ENCODE measurements at places on chromosomes 3 and 15. TPM values are rescaled to one million over a fixed set of nuclear protein-coding genes. Genes with fewer than 3 reads are reported as not detected.

Gene TMEM207
- total RNA-seq, result not detected

Gene NIPA2
- 43.9 TPM for total RNA-seq

Gene CYP8B1
- total RNA-seq, result not detected

Gene MDFIC2
- not detected for total RNA-seq

Gene PCOLCE2
- total RNA-seq, result not detected

Gene SLC9A9
- total RNA-seq, result 34.8 TPM

Gene IQCF6
- total RNA-seq, result not detected

Gene UBR1
- 48.5 TPM for total RNA-seq

DNA sequence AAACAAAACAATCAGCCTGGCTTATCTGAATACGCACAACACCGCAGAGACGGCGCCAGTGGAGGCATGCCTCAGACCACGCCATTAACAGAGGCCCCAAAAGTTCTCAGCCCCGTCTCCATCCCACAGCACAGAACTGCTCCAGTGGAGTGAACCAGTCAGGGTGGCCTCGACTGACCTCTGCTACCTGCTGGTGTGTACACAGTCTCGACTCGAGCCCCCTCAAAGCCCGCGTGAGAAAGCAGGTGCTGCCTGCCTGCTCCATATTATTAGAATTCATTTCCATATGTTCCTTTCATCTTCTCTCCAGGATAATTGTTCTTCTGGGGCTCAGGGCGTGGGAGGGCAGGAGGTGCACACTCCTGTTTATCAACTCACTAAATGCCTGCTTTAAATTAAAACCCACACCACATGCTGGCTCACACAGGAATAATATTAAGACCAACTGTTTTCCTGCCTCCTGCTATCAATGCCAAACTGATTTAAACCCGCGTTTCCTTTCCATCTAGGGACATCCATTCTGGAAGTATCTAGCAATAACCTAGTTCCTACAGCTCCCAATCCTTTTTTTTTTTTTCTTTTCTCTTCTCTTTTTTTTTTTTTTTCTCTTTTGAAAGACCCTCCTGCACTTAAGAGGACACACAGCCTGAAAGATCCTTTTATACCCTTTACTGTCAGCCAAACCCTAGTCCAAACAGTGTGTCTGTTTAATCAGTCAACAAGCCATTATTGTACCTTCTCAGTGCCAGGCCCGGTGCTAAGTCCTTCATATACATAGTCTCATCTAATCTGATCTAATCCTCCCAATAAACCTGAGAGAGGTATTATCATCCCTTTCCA is 101.2 kb downstream of the TLE3 start:
- H3K27me3 ChIP-seq, result no peaks in the 10 kb centered on the region
- no peak for DNase-seq
- no peak overlapping the region for H3K4me3 ChIP-seq
- H3K27ac ChIP-seq, result no peak overlapping the region
- no peaks in the 10 kb centered on the region for H3K4me1 ChIP-seq

DNA sequence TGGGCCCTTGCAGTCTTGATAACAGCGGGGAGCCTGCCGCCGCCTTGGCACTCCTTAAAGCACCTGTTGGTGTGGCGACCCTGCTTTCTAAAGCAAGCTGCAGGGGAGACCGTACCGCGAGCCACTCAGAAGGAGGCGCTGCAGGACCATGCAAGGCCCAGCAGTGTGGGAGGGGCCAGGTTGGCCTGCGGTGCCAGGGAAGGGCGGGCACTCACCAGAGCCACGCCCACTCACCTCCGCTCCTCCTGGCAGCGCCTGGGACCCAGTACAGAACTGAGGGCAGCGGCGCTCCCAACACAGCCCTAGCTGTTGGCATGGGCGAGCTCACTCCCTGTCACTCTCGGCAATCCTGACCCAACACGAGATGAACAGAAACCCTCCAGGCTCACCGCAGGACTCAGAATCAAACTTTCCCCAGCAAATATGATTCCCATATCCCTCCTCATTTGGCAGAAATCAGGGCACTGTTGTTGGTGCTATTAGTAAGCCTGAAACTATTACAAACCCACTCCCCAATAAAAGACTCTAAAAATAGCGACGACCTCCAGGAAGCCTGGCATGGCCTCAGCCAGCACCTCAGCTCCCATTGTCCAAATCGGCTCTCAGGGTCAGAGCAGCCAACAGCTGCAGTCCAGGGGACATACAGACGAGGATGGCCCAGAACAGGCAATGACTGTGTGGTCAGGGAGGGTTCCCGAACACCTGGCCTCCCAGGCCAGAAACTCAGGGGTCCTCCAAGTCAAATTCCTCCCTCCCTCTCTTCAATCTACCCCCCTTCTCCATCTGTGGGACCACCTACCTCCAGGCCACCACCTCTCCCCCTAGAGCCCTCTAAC is 77.2 kb downstream of the TBC1D2B start:
- H3K36me3 ChIP-seq, result peaks cover 68% of the 10 kb centered on the region
- peak; percentile 80 for DNase-seq
- no peak overlapping the region for H3K4me3 ChIP-seq

DNA sequence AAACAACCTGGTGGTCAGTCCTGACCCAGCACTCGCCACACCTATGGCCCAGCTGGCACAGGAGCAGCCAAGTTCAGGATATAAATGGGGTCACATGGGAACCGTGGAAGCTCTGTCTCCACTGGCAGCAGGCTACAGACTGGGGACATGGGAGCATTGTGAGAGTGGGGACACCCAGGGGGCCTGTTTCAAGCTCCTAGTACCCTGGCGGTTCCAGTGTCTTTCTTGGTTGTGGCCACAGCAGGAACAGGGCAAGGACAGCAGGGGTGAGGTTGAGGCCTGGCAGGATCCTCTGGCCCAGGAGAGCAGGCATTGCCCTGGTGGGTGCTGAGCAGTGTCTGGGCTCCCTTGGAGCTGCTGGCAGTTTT is 1.9 kb downstream of the CSK start:
- no peaks in the 10 kb centered on the region for H3K27me3 ChIP-seq
- H3K4me3 ChIP-seq, result peak overlapping the region; percentile 97
- DNase-seq, result no peak
- H3K36me3 ChIP-seq, result no peaks in the 10 kb centered on the region

- H3K4me3 ChIP-seq, result peak overlapping the region; percentile 27
- H3K36me3 ChIP-seq, result no peaks in the 10 kb centered on the region
- H3K27ac ChIP-seq, result peak overlapping the region; percentile 60
- no peaks in the 10 kb centered on the region for H3K27me3 ChIP-seq
Observed at GRCh38 chr3:30630238-30631030, 24.0 kb downstream of the TGFBR2 start.

DNA sequence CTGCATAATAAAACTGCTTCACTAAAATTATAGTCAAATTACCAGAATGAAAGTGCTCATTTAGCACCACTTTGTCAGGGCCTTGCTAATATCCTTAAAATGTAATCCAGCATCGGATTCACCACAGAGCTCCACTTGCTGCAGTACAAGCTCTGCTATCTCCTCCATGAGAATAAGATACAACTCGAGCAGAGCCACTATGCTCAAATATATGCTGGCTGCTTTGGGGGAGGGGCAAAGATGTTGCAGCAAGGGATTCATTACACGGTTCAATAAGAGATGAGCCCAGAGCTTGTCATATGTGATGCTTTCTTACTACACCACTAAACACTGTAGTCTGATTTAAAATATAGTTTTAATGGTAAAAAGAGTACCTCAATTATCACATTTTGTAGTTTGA is 72.2 kb downstream of the DLG1 start:
- H3K27me3 ChIP-seq, result no peaks in the 10 kb centered on the region
- no peaks in the 10 kb centered on the region for H3K36me3 ChIP-seq
- no peak overlapping the region for H3K27ac ChIP-seq
- no peak for DNase-seq
- H3K4me1 ChIP-seq, result peaks cover 20% of the 10 kb centered on the region

DNA sequence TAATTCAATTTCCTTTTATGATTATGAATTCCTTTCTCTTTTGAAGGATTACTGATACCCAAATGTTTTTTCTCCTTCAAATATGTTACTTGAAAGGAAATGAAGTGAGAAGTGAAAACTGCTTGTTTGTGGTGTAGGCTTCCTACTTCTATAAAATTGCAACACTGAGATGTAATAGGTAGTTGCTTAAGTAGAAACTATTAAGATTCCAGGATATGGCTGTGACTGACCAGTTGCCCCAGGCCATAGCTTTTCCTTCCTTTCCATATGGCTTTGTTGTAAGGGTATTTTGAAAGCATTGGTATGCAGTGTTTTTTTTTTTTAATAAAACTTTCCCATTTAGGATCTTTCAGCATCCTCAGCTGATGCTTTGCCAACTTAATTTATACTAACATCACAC is 28.5 kb downstream of the DNAJC13 start:
- no peak overlapping the region for H3K4me3 ChIP-seq
- H3K4me1 ChIP-seq, result peaks cover 8% of the 10 kb centered on the region
- H3K27me3 ChIP-seq, result no peaks in the 10 kb centered on the region

DNA sequence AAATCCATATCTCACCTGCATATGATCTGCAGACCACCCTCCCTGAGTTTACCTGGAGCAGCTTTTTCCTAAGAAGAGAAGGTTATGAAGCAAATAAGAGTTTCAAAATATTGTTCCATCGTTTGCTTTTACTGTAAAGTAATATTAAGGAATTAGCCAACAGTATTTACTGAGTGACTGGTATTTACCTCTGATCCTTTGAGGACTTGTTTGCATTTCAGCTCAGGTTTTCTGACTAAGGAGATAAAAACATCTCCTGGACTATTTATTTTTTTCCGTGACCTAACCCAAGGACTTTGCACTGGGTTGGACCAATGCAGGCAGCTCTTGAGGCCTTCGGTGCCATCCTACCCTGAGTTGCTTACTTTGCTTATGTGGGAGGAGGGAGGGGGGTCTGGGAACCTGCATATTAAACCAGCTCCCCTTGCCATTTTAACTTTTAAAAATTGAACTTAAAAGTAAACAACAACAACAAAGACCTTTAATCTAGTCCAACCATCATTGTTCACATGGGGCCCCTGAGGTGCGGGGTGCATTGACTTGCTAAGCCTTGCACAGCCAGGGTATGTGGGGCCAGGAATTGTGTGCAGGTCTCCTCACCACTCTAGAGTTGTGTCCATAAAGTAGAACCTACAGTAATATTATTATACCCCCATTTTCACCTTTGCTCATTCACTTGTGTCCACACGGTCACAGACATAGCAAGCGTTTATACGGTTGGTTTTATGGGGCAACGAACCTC is 39.3 kb downstream of the TRAK1 start:
- H3K27ac ChIP-seq, result no peak overlapping the region
- no peaks in the 10 kb centered on the region for H3K4me1 ChIP-seq
- H3K4me3 ChIP-seq, result no peak overlapping the region
- no peaks in the 10 kb centered on the region for H3K36me3 ChIP-seq
- H3K27me3 ChIP-seq, result no peaks in the 10 kb centered on the region
- DNase-seq, result no peak

DNA sequence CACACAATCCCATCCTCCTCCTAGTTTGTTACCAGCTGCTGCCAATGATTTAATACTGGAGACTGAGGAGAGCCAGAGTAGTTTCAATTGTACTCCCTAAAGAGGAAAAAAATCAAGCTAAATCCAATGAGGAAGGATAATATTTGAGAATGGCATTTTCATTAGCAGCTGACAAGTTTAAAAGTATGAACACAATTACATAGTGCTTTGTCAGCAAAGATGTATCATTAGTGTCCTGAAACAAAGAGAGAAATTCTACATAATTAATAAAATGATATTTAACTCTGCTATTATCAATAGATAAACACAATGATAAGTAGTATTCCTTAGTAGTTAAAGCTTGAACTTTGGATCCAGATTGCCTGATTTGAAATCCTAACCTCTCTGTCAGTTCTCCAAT is 163.9 kb downstream of the FGF12 start:
- H3K27ac ChIP-seq, result no peak overlapping the region
- H3K36me3 ChIP-seq, result no peaks in the 10 kb centered on the region
- no peaks in the 10 kb centered on the region for H3K4me1 ChIP-seq
- H3K27me3 ChIP-seq, result no peaks in the 10 kb centered on the region
- H3K4me3 ChIP-seq, result no peak overlapping the region
- no peak for DNase-seq

GRCh38 chr3:156522673-156523072 is 32.2 kb downstream of the SSR3 start:
- DNase-seq, result no peak
- no peak overlapping the region for H3K4me3 ChIP-seq
- H3K4me1 ChIP-seq, result peaks cover 6% of the 10 kb centered on the region
- no peaks in the 10 kb centered on the region for H3K36me3 ChIP-seq
- H3K27me3 ChIP-seq, result no peaks in the 10 kb centered on the region

GRCh38 chr3:103601666-103602065 is 1166.9 kb downstream of the ZPLD1 start:
- no peak overlapping the region for H3K4me3 ChIP-seq
- DNase-seq, result no peak
- no peaks in the 10 kb centered on the region for H3K4me1 ChIP-seq

DNA sequence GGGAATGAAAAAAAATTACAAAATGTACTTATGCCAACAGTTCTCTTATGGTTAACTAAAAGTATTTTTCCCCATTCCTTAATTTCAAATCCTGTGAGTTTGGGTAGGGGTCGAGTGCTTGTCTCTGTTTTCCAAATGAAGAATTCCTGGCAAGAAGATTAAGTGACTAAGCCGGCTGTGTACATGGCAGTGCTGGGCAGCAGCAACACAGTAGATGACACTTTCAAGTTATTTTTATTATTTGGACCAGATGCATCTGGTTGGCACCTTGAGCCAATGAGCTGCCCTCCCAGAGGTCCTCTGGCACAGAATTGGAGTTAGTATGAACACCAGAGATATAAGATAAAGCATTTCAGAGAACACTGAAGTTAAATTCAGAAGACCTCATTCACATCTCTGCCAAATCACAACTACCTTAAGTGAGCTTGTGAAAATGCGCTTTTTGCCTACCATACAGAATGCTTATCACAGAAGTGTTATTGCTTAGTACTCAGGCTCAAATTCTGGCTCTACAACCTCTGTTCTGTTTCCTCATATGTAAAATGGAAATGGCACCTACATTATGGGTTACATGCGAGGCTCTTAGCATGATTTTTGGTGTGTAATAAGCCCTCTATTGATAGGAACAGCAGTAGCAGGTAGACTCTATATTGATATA is 256.9 kb downstream of the UBE2E2 start:
- H3K27ac ChIP-seq, result no peak overlapping the region
- H3K4me3 ChIP-seq, result no peak overlapping the region
- no peaks in the 10 kb centered on the region for H3K36me3 ChIP-seq
- no peaks in the 10 kb centered on the region for H3K4me1 ChIP-seq
- no peaks in the 10 kb centered on the region for H3K27me3 ChIP-seq

GRCh38 chr15:31060429-31061140 is 40.9 kb downstream of the TRPM1 start:
- H3K4me3 ChIP-seq, result no peak overlapping the region
- no peaks in the 10 kb centered on the region for H3K4me1 ChIP-seq
- DNase-seq, result no peak
- no peak overlapping the region for H3K27ac ChIP-seq
- no peaks in the 10 kb centered on the region for H3K27me3 ChIP-seq

Data from CD4-positive, alpha-beta memory T cell (primary cell).